ENCODE measurements at places on chromosomes 5 and 9.

DNA sequence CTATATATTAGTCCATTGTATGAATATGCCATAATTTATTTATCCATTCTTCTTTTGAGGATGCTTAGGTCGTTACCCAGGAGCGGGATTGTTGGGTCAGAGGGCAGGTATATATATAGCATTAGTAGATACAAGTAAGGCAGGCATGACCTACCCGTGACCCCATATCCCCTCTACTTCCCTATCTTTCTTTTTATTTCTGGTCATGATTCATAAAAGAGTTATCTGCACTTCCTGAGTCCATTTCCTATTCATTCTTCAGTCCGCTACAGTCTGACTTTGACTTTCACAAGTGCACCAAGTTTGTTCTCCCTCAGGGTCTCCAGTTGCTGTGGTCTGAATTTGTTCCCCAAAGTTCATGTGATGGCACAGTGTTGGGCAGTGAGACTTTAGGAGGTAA lies 6.9 kb downstream of the RHOBTB3 start:
- no peak for DNase-seq

DNA sequence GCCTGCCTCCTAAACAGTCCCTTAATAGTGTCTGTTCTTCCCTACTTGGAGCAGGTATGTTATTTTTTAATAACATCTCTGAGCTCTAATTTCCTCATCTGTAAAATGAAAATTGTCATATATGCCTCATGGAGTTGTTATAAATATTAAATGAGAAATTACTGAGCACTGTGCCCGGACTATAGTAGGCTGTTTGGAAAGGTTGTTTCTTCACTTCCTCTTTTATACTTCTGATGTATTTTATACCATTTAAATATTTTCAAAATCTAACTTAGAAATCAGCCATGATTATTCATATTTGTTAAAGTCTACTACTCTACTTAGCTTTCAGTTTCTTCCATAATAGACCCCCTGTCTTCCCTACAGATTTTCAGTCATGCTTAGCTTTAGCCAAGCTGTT lies 30.5 kb upstream of the HAPLN1 start:
- no peak for DNase-seq

GRCh38 chr9:113638897-113639296 lies 175.4 kb downstream of the RGS3 start:
- DNase-seq, result no peak

GRCh38 chr9:107260437-107261081 lies 22.5 kb upstream of the RAD23B start:
- DNase-seq, result no peak

DNA sequence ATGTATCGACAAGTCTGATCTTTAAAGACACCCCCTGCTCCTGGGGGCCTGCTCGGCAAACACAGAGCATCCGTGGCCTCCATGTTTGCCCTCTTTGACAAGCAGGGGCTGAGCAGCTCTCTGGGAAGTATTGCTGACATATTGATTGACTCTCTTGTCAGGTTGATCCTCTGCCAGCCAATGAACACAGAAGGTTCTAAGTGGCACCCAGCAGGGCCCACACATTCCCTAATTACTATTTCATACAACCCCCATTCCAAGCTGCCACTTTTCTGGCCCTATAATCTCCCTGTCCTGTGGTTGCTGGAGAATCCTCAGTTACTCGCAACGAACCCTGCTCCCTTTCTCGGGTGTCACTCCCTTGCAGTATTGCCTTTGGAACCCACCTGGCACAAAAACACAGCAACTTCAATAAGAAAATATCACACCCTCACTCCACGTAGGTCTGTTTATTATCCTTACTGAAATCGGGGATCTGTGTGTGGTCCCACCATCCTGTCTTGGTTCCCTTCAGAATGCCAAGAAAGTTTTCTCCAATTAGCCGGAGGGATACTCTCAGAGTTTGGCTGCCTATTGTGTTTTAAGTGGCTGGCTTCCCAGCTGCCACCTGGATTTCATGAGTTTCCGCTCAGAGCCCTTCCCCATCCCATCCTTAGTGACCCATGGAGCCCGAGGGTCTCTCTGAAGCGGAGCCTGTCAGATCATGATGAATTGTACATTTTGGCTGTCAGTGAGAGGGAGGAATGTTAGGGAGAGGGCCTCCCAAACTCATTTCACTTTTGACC lies 249.0 kb upstream of the WWC1 start:
- no peak for DNase-seq

GRCh38 chr9:13292782-13293181 lies 13.3 kb upstream of the MPDZ start:
- no peak for DNase-seq

- DNase-seq, result no peak
These were observed 1014.9 kb upstream of the COX7C start for GRCh38 chr5:85602843-85603242.

DNA sequence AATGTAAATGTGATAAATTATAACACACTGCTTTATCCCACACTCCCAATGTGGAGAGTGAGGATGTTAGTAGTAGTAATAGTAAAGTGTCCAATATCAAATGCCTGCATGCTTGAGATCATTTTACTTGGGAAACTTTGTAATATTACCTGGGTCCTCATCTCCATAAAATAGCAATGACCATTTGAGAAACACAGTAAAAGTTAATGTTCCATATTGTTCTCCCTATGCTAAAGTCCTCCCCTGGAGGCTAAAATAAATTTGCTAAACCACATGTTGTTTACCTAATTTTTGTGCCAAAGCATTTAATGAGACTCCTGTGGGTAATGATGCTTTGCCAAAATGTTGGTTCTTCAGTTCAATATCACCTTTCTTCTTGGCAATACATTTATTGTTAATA lies 291.2 kb downstream of the CDH10 start:
- no peak for DNase-seq

Measured in HL-60 (cell line).